Stimulated activated CD4-positive, alpha-beta T cell treated with anti-CD3 and anti-CD28 coated beads, Interleukin-1b, Interleukin-23, amount 100 ng/mL, for 1 hour (primary cell): ENCODE measurements at places on chromosomes 2 and 18.
A peak's percentile ranks its signal among the peaks of the same experiment; 100 is the strongest.

- no peak for DNase-seq
Observed at GRCh38 chr2:156864325-156864724, 393.2 kb upstream of the GALNT5 start.

DNA sequence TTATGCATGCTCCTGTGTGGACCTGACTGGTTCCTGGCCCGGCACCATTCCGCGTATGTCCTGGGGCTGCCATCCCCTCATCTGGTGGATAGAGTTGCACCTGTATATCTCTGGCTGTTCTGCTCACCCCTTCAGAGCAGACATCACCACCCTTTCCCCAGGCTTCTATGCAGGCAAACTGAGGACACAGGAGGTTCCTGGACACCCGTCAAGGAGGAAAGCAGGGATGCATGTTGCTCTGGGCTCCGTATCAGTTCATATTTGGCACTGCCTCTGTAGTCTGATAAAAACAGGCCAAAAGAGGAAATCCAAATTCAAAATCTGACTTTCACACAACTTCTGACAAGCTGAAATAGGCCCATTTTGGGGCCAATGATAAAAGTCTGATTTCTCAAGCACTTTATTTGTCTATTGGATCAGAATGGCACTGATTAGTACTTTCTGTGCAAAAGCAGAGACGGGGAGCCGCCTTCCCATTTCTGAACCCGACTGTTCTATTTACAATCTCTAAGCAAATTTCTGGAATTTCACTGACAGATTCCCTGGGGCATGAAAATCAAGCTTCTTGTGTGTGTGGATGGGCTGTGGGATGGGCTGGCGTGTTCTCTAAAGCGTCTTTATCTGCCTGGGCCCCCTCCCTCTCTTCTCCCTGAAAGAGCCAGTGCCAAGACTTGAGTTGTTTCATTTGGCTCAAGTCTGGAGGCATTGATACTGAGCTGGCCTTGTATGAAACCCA lies 96.9 kb downstream of the SETBP1 start:
- no peak for DNase-seq

DNA sequence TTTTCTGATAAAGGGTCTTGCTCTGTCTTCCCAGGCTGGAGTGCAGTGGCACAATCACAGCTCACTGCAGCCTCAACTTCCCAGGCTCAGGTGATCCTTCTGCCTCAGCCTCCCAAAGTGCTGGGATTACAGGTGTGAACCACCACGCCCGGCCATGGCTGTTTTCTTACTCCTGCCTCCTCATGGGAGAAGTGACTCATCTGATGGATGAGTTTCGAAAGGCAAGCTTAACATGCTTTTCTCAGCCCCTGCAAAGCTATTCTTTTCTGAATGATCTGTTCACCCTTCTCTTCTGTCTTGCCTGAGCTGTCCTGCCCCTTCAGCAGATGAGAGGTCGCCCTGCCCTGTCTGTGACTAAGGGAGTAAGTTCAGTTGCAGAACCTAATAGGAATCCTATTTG lies 929 bp upstream of the CREG2 start:
- no peak for DNase-seq

DNA sequence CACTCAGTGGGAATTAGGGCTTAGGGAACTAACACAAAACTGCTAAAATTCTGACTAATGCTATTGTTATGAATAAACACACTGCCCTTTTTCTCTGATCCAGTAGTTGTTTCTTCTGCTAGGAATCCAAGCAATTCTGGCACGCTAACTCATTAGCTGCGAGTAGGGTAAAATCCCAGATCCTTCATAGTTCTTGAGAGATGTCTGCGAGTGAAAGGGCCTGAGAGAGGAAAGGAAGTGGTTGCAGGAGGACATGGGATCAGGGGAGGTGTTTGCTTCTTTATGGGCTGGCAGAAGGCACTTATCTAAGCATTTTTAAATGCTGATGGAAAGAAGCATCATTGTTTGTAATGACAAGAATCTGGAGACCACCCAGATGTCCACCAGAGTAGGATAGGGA lies 9.4 kb downstream of the MAP3K19 start:
- no peak for DNase-seq

DNA sequence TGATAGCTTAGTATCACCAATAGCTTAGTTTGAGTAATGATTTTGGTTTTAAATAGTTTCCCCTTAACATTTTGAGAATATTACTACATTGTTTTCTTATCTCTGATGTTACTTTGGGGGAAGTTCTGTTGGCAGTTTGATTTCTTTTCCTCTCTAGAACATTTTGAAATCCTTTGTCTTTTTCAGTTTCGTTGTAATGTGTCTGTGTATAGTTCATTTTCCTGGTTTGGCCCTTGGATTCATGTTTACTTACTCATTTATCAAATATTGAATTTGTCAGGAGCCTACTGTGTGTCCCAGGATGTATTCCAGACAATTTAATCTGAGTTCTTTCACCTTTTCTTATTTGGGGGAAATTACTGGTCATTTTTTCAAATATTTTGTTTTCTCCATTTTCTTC lies 16.7 kb downstream of the ANKRD12 start:
- no peak for DNase-seq

DNA sequence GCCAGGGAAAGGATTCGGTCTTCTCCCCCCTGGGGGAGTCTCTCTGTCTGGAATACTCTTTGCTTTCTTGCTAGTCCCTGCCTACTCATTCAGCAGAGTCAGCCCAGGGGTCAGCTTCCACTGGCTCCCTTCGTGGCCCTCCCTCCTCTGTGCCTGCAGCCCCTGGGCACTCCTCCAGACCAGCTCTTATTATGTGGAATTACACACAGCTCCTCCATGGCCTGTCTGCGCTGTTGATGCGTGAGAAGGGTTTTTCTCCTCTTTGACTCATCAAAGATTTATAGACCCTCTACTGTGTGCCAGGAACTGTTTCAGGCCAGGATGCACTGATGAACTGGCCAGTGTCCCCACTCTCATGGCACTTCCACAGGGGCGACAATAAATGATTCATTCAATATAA lies 44.4 kb downstream of the ST8SIA5 start:
- no peak for DNase-seq

GRCh38 chr2:39266916-39267434 lies 23.2 kb upstream of the CDKL4 start:
- no peak for DNase-seq

- DNase-seq: no peak
Observed at GRCh38 chr18:274313-274712, 6.5 kb upstream of the THOC1 start.

- no peak for DNase-seq
Observed at GRCh38 chr2:176960061-176960460, 252.5 kb upstream of the HNRNPA3 start.

DNA sequence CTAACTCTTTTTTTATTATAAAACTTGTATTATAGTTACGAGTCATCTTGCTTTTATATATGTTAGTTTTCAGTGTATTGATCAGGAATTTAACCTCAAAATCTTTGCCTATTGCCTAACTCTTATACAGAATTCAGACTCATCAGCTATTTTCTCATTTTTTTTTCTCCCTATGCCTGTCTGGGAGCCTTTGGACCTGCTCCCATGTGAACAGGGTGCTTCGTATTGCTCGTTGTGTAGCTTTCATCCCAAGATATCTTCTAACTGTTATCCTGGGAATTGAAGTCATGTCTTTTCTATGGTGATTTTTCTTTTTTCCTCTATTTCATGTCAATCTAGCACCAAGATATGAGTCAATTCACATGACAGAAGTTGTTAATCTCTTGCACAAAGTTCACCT lies 814.0 kb downstream of the SLC4A3 start:
- no peak for DNase-seq

- no peak for DNase-seq
Observed at GRCh38 chr2:18078216-18078615, 199.7 kb downstream of the KCNS3 start.

GRCh38 chr2:28310107-28310506 lies 82.6 kb upstream of the FOSL2 start:
- no peak for DNase-seq

- DNase-seq: no peak
Observed at GRCh38 chr2:172251231-172251630, 148.5 kb upstream of the DLX2 start.

DNA sequence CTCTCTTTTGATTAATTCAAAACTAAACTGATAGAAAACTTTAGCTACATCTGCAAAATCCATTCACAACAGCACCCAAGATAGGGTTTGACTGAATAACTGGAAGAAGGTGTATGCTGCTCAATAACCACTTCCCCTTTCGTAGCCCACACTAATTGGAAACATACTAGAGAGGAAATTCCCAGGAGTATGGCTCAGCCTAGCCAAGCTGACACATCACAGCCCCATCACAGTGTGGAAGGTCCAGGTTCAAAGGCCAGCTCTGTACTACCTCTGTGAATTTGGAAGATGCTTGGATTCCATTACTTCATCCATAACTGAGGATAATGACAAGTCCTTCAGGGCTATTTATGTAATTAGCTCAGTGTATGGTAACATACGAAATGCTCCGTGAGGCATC lies 185.4 kb downstream of the FBXO15 start:
- no peak for DNase-seq

GRCh38 chr18:2407961-2408360 lies 163.3 kb downstream of the METTL4 start:
- DNase-seq: no peak

DNA sequence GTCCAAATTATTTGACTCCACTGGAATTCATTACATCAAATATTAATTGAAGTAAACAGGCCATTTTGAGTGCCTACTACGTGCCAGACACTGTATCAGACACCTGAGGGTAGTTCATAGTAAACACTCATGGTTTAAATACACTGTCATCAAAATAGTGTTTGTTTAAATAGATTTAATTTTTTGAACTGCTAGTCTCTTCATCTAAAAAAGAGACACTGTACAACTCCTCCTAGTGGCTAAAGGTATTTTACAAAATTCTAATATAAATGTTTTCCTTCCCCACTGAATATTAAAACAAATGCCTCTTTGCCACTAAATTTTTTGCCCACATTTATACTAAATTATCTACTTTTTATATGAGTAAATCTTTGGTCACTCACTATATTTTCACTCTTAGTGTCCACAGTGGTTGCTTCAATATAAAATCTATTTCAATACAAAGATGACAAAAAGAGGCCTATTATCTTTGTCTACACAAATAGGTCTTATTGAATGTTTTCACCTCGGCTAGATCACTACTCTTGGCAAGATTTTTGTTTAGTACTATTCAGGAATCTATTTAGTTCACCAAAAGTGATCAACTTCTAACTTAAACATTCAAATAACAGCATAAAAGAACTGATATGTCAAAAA lies 122.1 kb downstream of the TMEM247 start:
- DNase-seq: no peak

DNA sequence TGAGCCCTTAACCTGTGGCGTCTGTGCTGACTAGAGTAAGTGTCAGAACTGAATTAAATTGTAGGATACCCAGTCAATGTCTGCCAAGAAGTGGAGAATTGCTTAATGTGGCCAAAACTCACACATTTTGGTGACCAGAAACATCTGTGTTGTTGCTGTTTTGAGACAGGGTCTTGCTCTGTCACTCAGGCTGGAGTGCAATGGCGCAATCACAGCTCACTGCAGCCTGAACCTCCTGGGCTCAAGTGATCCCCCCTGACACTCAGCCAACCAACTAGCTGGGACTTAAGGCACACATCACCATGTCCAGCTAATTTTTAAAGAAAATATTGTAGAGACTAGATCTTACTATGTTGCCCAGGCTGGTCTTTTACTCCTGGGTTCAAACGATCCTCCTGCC lies 34.4 kb upstream of the RTN4 start:
- no peak for DNase-seq

DNA sequence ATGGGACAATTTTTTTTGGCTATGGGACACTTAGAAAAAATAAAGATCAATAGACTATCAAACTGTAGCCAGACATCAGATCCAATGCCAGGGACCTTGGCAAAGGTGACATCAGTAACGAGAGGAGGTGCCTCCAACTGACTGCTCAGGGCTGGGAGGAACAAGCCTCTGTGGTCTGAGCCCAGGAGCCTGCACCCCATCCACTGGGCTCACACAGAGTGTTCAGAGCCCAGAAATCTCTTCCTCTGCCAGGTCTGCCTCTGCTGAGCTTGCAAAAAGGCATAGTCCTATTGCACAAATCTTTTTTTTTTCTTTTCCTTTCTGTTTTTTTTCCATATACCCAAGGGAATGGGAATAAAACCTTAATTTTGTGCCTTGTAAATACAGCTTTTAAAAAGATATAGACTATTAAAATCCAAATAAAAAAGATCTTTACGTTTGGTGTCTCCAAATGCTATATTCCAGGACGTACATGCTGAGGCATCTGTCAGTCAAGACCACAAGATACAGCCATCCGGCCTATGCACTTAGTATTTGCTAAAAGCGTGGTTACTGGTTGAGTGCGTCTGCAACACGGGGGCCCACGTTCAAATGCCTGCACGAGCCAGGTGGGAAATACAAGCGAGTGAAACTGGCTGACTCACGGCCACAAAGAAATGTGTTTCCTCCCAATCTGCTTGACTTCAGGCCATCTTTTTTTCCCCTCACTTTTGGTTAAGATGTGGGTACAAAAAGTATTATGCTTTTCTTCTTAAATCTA lies 7.8 kb upstream of the ARHGAP25 start:
- peak; percentile 51 for DNase-seq

GRCh38 chr2:44191739-44192138 lies 23.1 kb downstream of the PPM1B start:
- no peak for DNase-seq

DNA sequence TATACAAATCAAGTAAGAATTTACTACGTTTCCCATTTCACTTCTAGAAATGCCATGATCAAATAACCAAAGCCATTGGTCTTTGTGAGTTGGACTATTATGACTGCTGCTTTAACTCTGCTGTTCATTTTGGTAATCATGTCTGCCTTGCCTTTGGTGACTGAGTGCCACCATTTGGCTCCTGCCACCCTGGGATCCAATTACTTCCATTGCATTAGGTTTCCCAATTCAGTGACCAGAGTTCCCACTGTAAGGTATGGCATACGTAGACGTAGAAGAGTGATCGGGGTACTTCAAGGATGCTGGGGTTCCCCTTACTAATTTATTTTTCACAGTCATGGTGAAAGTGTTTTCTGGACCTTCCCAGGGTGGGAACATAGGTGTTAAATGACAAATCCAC lies 90.1 kb downstream of the SPIRE1 start:
- no peak for DNase-seq

- no peak for DNase-seq
Observed at GRCh38 chr2:73282924-73283544, 1.2 kb downstream of the FBXO41 start.

- DNase-seq: no peak
Observed at GRCh38 chr2:176814740-176815367, 397.7 kb upstream of the HNRNPA3 start.

DNA sequence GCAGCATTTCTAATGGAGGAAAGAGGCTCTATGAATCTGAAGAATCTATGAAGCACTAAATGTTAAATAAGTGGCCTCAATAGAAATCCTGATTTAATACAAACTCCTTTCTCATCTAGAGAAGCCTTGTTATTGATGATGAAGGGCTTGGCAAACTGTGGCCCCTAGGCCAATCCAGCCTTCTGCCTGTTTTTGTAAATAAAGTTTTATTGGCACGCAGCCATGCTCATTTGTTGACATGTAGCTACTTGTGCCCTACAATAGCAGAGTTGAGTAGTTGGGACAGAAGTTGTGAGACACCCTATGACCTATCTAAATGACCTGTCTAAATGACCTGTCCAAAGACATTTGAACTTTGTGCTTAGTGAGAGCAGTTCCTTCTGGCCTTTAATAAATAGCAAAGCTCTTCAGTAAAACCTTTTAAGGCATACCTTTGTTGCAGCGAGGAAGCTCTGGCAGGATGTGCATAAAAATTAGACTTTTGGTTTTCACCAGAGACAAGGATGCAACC lies 484.4 kb upstream of the SPRED2 start:
- DNase-seq: no peak

GRCh38 chr2:100303744-100304143 lies 18.6 kb downstream of the LONRF2 start:
- DNase-seq: no peak

- no peak for DNase-seq
Observed at GRCh38 chr2:205720451-205720902, 38.2 kb downstream of the NRP2 start.
